ENCODE measurements at places on chromosomes 1 and 21.

DNA sequence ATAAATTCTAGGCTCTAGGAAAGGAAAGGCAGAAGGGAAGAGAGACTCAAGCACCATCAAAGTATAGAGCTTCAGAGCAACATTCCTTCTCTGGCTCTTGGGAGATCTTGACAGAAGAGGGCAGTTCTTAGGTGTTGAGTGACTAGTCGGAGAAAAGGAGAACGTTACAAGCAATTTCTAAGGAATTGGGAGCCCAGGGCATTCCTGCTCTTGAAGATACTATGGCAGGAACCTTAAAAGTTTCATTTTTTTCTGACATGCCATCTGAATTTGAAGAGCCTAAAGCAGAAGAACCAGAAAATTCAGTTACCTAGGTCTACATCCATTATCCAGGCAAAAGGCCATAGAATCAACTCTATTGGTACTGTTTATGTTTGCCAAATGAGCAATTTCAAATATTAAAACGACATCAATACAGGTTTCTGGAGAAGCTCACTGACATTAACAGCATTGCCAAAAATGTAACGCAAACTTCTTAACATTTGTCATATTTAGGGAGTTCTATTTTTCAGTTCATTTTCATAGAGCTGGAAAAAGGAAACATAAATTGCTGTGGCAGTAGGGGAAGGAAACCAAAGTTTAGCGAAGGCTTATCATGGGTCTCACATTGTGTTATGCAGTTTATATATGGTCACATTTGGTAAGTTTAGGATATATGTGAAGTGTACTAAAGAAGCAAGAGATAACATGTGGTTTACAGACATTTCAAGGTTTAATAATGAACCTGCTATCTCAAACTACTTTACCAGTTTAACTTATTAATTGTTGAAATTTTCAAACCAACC, 210.1 kb upstream of the NRIP1 start:
- no peak for DNase-seq

DNA sequence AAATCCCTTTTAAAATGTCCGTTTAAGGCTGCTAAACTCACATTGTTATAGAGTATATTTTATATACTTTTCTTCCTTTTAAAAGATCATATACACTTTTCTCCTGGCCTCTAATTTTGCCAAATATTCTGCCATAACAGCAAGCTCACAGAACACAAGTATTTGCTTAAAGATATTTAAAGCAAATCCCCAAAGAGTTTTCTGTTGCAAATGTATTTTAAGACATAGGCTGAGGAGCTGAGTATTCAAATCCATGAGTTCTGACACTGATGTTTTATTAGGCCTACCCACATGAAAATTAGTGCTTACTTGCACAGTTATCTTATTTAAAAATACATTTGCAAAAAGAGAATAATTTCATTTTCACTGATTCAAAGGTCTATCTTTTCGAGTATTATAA, 1.7 kb upstream of the PTPRC start:
- no peak for DNase-seq

- DNase-seq: no peak
These were observed 113.2 kb downstream of the AK5 start for GRCh38 chr1:77395051-77395450.

GRCh38 chr1:6005276-6005917, 13.2 kb upstream of the NPHP4 start:
- no peak for DNase-seq

- no peak for DNase-seq
These were observed 805 bp downstream of the CYB5R1 start for GRCh38 chr1:202966006-202966898.

- no peak for DNase-seq
These were observed 20.5 kb downstream of the MRPL39 start for GRCh38 chr21:25586791-25587190.

DNA sequence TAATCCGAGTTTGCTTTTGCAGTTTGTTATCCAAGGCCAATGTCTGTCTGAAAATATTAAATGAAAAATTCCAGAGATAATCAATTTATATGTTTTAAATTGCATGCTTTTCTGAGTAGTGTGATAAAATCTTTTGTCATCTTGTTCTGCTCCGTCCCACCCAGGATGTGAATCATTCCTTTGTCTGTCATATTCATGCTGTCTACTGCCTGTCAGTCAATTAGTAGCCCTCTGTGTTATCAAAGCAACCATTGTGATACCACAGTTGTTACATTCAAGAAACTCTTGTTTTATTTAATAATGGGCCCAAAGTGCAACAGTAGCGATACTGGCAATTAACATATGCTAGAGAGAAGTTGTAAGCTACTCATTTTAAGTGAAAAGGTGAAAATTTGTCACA, 819.3 kb downstream of the BRINP3 start:
- DNase-seq: no peak

DNA sequence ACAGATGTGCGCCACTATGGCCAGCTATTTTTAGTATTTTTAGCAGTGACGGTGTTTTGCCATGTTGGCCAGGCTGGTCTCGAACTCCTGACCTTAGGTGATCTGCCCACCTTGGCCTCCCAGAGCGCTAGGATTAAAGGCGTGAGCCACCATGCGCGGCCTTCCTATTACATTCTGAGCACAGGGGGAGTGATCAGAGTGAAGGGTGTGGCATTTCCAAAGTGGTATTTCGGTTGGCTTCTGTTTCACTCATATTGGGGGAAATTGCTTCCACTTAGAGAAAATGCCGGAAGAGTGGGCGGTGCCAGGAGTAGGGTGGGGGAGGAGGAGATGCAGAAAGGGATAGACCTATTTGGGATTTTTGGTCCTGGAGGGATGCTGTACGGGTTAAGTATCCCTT, 4.3 kb downstream of the PIK3CD start:
- no peak for DNase-seq

DNA sequence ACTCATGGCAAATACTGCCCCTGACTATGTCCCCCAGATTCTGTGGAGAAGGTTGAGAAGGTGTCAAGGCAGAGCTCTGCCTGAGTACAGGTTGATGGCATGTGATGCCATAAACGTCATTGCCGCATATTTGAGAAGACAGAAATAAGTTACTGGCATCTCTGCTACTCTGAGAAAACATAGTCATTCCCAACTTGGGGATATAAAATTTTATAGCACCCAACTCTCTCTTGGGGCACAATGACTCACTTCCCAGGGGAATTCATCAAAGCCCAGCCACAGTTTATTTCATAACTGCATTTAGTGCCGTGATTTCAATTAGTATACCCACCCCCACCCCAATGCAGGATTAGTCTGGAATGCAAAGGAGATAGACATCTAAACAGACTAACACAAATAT, 101.9 kb upstream of the TNR start:
- no peak for DNase-seq

DNA sequence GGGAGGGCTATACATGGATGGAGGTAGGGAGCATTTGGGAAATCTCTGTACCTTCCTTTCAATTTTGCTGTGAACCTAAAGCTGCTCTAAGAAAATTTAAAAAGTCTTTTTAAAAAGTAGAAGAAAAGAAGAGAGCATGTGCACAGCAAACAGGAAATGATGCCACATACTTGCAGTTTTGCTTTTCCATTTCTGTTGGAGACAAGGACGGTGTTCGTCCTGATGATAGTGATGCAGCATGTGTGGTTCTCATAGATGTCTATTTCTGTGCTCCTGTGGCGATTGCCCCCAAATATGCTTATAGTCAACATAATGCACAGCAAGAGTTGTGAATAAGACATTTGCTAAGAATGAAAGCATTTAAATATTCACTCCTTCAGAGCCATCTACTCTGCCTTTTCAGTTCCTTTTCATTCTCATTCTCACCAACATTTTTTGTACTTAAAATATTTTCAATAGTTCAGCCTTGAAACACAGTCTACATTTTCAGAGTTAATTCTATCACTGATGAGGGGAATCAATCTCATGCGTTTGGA, 66.6 kb downstream of the LRRC8C start:
- DNase-seq: no peak

- no peak for DNase-seq
These were observed 54.9 kb upstream of the DIPK1A start for GRCh38 chr1:93016171-93016570.

DNA sequence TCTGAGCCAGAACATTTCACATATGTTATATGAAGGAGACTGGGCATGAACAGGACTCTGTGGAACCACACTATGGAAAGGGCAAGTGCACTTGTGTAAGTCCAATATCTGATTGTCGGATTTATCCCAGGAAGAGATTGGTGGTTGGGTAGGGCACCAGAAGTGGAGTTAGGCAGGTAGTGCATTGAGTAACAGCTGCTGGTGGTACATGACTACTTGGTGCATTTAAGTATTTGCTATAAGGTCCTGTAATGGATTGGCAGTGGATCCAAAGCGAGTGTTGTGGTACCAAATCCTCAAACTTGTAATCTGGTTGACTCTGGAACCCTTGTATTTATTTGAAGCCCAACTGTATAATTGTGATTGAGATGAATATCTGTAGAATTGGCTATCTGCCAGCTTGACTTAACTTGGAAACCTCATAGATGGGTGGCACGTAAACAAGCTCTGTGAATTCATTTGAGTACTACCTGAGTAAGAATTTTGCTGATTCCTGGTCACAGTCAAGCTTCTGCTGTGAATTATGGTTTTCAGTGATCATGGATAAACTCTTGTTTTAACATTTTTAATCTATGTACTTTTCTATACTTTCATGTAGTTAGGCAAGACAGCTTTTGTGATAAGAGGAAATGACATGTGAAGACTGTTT, 21.1 kb downstream of the UBAP2L start:
- no peak for DNase-seq

GRCh38 chr1:174118751-174119150, 40.6 kb upstream of the RABGAP1L start:
- DNase-seq: no peak

DNA sequence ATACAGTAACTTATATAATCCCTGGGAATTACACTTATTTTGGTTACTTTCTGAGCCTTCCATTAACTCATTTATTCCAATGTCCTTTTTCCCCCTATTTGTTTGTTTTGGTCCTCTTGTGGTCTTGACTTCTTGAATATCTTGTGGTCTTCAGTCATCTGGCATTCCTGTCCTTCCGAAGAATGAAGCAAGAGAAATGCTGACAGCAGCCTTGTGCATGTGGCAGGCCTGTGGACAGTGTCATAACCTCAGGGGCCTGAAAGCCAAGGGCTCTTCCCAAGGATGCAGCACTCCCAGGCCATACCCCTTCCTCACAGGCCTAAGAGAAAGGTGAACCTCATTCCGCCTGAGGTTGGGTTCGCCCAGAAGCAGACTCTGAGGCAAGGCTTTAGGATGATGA, 470.2 kb downstream of the DISC1 start:
- DNase-seq: no peak

DNA sequence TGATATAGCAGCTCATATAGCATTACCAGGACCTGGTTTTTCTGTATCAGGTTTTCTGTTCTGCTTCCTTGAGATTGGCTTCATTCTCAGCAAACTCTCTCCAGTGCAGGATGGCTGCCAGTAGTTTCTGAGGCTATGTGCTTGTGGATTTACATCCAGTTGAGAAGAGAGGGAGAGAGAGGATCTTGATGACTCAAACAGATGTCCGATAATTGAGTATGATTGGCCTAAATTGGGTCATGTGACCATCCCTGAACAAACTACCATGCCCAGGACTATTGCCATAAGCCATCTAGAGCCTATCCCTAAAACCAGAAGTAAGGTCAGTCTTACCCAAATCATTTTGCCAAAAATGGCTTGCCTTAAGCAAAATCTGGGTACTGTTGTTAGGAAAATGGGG, 18.1 kb upstream of the PSMA5 start:
- no peak for DNase-seq

DNA sequence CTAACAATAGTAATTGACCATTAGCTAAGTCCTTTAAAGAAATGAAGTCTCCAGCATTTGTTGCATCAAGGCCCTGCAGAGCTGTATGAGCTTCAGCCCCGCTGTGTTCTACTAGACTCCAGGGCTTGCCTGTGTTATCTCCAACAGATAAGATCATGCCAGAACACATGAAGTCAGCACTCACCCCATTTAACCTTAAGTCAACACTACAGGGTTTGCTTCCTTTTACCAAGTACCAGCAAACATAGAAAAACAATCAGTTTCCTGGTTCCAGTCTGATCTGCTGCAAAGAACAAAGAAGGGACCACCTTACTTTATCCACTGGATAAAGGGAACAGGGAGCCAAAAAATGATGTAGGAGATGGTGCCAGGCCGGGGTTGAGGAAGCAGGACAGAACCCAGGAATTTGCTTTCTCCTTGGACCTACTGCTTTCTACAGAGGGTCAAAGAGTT, 41.3 kb upstream of the ENAH start:
- DNase-seq: peak; percentile 73

DNA sequence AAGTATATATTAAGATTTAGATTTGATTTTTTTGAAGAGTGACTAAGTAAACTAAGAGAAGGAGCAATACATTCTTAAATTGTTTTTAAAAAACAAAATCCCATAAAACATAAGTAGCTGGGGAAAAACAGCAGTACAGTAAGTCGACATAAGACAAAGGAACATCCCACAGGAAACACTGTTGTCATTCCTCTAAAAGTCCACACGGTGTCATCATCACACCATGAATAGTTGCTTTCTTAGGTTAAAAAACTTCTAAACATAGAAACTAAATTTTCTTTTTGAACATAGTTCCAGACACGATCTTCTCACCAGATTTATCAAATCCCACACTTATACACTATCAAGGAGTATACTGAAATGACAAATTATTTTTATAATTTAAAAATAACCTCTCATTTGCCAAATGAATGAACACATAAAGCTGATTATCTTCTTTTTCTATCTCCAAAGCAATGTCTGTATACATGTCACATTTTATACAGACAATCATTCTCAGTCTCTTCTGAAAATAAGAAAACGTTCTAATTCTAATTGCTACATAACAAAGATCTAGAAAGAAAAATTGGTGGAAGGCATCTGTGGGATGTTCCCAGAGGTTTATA, 15.8 kb downstream of the ODF2L start:
- DNase-seq: peak; percentile 28

GRCh38 chr21:36828208-36828607, 129.3 kb downstream of the SIM2 start:
- DNase-seq: no peak

DNA sequence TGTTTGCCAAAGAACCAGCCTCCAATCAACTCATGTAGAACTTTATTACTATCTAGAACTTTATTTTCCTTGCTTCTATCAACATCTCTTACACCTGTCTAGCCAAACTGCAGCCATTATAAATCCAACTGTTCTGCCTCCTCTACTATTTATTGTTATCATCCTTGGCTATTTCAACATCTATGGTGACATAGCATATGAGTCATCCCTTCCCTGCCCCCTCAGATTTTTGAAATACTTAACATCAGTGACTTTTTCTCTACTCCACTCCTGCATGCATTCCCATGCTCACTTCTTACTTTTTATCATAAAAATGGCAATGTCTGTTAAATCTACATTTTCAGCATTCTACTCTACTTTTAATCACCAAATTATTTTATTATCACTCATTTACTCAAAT, 544.9 kb upstream of the NEGR1 start:
- DNase-seq: no peak

DNA sequence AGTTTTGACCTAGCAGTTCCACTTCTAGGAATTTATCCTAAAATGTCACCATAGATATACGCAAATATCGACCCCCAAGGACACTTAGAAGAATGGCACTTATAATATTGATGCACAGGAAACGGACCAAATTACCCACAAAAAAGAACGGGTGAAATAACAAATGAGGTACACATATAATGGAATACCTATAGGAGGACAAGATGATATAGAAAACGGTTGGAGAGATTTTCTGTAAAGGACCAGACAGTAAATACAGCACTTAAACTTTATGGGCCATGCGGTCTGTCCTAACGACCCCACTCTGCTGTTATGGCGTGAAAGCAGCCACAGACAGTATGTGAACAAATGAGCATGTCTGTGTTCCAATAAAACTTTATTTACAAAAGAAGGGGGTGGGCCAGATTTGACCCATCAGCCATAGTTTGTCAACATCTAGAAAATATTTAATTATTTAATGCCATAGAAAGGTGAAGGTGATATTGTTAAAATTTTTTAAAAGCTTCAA, 2.4 kb downstream of the TMPRSS3 start:
- DNase-seq: no peak

Measured in NCI-H774 (cell line).